ENCODE measurements at places on chromosomes 12 and 14. TPM values are rescaled to one million over a fixed set of nuclear protein-coding genes. Genes with fewer than 3 reads are reported as not detected.

DNA sequence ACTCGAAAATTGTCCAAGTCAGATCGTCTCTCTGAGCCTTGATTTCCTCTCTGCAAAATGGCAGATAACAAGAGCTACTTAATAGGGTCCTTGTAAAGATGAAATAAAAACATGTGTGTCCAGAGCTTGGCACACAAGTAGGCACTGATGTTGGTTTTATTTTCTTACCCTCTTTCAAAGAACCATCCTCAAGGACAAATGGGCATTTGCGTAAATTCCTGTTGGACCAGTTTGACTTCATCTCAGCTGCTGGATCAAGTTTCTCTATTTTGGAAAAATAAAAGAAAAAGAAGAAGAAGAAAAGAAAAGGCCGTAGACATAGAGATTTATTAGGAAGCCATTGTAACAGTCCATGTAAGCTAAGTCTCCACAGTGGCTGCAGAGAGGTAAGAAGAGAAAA lies 47.2 kb downstream of the MAP1LC3B2 start:
- H3K36me3 ChIP-seq: no peaks in the 10 kb centered on the region
- H3K4me1 ChIP-seq: no peaks in the 10 kb centered on the region
- H3K27ac ChIP-seq: no peak overlapping the region
- H3K4me3 ChIP-seq: no peak overlapping the region
- no peaks in the 10 kb centered on the region for H3K27me3 ChIP-seq
- no peak for DNase-seq

- H3K27me3 ChIP-seq: no peaks in the 10 kb centered on the region
- H3K4me1 ChIP-seq: peaks cover 5% of the 10 kb centered on the region
- no peaks in the 10 kb centered on the region for H3K36me3 ChIP-seq
- no peak for DNase-seq
These were observed at the start of gene PMEL for GRCh38 chr12:55965941-55966407. Gene PMEL (minus strand): TSS chr12:55966042. CDS start chr12:55966011, 31 bp downstream.

DNA sequence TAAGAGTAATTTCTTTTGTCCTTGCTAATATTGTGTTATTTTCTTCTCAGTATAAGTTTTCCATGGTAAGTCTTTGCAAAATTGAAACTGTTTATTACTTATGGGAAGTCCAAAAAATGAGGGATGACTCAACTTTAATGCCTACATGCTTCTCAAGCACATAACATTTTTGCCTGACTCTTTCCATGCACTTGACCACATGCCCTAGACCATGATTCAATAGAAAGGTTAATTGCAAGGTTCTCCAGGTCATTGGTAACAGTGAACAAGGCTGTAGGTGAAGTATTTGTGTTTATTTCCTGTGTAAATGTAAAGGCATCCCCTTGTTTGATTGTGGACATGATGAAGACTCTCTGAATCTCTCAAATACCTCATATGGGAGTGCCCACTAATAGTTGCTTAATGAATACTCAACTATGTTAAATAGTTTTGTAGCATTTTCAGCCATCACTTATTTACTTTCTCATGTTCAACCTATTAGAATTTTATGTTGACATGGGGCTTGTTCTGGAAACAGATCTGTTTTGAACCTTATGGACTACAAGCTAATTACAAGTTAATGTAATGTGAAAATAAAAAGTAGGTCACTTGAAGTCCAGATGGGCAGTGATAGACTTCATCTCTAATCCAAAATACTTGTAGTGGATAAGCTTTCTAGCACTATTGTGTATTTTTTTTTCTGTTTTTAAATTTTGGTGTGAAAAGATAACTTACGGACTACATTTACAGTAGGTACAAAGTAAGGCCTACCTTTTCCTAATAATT lies 131.7 kb downstream of the TMTC2 start:
- H3K4me1 ChIP-seq: no peaks in the 10 kb centered on the region
- no peak overlapping the region for H3K27ac ChIP-seq
- no peaks in the 10 kb centered on the region for H3K27me3 ChIP-seq
- no peaks in the 10 kb centered on the region for H3K36me3 ChIP-seq
- H3K4me3 ChIP-seq: no peak overlapping the region

- H3K4me3 ChIP-seq: peak within 1 kb of the TSS; percentile 71
- H3K36me3 ChIP-seq: no peaks in the 10 kb centered on the region
- DNase-seq: peak; percentile 93
- peaks cover 5% of the 10 kb centered on the region for H3K4me1 ChIP-seq
These were observed at the start of gene NFATC4 for GRCh38 chr14:24367514-24368211. Gene NFATC4 (plus strand): TSS chr14:24368184. CDS start chr14:24368341, 157 bp downstream.

TTC6 gene
- not detected for polyA plus RNA-seq

- no peak for DNase-seq
- H3K27me3 ChIP-seq: no peaks in the 10 kb centered on the region
- no peaks in the 10 kb centered on the region for H3K36me3 ChIP-seq
These were observed 19.4 kb downstream of the GPR19 start for GRCh38 chr12:12676605-12677004.

GRCh38 chr12:65168681-65169319 lies 583 bp upstream of the LEMD3 start:
- no peaks in the 10 kb centered on the region for H3K27me3 ChIP-seq
- peak overlapping the region; percentile 95 for H3K27ac ChIP-seq
- peak overlapping the region; percentile 97 for H3K4me3 ChIP-seq

DNA sequence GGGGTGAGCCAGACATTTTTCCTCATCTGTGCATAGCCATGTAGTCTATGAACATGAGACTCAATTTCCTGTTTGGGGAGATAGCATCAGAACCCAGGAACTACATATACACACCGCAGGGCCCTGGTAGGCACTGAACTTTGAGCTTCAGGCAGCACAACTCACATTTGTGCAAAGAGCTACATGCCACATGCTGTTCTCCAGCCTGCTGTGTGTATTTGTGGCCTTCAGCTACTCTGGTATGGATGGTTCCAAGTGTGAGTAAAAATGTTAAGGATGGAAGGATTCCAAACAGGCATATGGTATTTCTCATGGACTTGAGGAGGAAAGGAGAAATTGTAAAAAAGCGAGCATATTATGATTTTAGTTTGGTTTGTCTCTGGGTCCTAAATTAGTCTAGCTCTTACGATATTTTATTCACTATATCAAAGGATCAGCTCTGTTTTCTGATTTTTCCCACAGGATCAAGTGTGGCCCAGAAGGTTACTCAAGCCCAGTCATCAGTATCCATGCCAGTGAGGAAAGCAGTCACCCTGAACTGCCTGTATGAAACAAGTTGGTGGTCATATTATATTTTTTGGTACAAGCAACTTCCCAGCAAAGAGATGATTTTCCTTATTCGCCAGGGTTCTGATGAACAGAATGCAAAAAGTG lies 422.4 kb upstream of the OR4E1 start:
- H3K27me3 ChIP-seq: no peaks in the 10 kb centered on the region
- peak; percentile 83 for DNase-seq
- no peak overlapping the region for H3K27ac ChIP-seq
- no peaks in the 10 kb centered on the region for H3K4me1 ChIP-seq
- no peak overlapping the region for H3K4me3 ChIP-seq

NXPH4 gene
- 0.71 TPM for polyA plus RNA-seq

GRCh38 chr12:101372431-101372830 lies 35.1 kb downstream of the ARL1 start:
- peaks cover 20% of the 10 kb centered on the region for H3K36me3 ChIP-seq
- no peaks in the 10 kb centered on the region for H3K27me3 ChIP-seq
- H3K4me3 ChIP-seq: no peak overlapping the region
- H3K27ac ChIP-seq: no peak overlapping the region
- H3K4me1 ChIP-seq: no peaks in the 10 kb centered on the region
- no peak for DNase-seq

DNA sequence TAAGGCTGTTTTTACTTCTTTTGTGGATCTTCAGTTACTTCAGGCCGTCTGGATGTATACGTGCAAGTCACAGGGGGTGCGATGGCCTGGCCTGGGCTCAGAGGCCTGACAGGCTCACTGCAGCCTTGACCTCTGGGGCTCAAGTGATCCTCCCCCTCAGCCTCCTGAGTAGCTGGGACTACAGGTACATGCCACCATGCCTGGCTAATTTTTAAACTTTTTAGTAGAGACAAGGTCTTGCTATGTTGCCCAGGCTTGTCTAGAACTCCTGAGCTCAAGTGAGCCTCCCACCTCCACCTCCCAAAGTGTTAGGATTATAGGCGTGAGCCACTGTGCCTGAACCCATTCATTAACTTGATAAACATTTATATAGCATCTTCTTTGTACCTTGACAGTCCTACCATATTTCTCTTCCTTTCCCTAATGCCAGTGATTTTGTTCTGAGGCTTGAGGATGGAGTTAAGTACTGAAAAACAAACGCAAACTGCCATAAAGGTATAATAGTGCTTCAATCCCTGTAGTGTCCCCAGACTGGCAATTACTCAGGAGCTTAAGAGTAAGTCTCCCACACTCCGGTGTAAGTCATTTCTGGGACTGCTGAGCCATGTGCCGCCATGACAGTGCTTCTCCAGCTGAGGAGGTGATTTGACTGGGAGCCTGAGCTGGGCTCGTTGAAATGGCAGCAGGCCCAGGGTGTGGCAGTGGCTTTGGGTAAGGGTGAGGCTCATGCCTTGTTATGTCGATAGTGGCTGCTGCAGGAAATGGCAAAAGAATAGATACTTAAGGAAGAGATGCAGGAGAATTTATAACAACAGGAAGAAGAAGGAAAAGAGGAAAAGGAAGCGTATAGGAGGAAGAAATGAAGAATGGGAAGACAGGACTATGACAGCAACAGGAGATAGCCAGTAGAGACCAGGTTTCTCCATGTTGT lies 43.7 kb upstream of the HECTD1 start:
- H3K27me3 ChIP-seq: no peaks in the 10 kb centered on the region
- no peak overlapping the region for H3K4me3 ChIP-seq
- H3K27ac ChIP-seq: no peak overlapping the region
- H3K4me1 ChIP-seq: no peaks in the 10 kb centered on the region
- no peaks in the 10 kb centered on the region for H3K36me3 ChIP-seq

TTC9 gene
- polyA plus RNA-seq: 2.6 TPM

- DNase-seq: peak; percentile 9
- H3K27me3 ChIP-seq: no peaks in the 10 kb centered on the region
- no peak overlapping the region for H3K27ac ChIP-seq
- no peak overlapping the region for H3K4me3 ChIP-seq
These were observed 48.4 kb upstream of the TMTC2 start for GRCh38 chr12:82638324-82638723.

STXBP6 gene
- polyA plus RNA-seq: 2.8 TPM

RHNO1 gene
- 15.9 TPM for polyA plus RNA-seq

DNA sequence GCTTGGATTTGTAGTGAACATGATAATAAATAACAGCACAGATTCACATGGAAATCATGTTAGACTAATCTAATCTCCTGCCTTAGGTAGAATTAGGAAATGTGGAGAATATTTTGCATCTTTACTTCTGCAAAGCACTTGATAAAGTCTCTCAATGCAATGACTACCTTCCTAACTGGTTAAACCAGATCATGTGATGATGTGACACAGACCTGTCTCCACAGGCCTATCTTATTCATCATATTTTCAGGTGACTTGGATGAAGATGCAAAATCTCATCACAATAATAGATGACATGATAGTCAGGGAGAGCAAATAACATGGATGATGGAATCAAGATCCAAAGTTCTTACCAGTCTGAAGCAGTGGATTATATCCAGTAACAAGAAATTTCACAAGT lies 38.5 kb upstream of the RNASE1 start:
- no peaks in the 10 kb centered on the region for H3K4me1 ChIP-seq
- H3K27ac ChIP-seq: no peak overlapping the region
- no peak overlapping the region for H3K4me3 ChIP-seq
- DNase-seq: no peak
- no peaks in the 10 kb centered on the region for H3K36me3 ChIP-seq

DNA sequence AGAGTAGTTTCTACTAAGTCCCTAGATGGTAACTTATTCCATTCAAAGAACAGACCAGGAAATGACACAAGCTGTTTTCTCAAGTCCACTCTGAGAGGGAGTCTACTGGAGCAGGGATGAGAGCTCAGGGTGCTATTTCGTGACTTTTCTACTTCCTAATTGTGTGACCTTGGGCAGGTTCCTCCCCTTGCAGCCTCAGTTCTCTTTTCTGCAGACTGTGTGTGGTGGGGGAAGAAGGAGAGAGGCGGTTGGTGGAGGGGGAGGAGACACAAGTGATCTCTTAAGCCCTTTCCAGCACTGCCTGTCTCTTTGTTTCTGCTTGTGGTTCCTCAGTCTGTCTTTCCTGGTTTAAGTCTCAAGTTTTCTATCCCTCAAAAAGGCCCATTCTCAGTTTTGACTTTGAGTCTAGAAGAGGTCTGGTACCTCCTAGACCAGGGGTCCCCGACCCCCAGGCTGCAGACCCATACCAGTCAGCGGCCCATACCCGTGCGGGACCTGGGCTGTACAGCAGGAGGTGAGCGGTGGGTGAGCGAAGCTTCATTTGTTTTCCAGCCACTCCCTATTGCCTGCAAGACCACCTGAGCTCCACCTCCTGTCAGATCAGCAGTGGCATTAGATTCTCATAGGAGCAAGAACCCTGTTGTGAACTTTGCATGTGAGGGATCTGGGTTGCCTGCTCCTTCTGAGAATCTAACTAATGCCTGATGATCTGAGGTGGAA lies 10.7 kb downstream of the FGF6 start:
- no peaks in the 10 kb centered on the region for H3K4me1 ChIP-seq
- H3K27me3 ChIP-seq: no peaks in the 10 kb centered on the region
- no peak overlapping the region for H3K4me3 ChIP-seq
- no peak overlapping the region for H3K27ac ChIP-seq

TTC7B gene
- 23.4 TPM for polyA plus RNA-seq

DNA sequence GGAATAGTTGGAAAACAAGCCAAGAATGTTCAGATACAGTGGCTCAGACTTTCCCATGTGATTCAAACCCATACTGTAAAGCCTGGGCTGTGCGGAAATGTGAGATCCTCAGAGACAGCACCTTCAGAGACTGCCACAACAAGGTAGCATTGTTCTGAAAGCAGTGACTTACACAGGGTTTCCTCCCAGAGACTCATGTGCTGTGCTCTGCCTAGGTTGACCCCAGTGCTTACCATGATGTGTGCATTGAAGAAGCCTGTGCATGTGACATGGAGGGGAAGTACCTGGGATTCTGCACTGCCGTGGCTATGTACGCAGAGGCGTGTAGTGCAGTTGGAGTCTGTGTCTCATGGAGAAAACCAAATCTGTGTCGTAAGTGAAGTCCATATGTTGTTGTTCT lies 219.4 kb downstream of the LRRK2 start:
- H3K4me3 ChIP-seq: no peak overlapping the region
- H3K4me1 ChIP-seq: no peaks in the 10 kb centered on the region
- H3K27ac ChIP-seq: no peak overlapping the region

GRCh38 chr12:124437617-124438436 lies 129.6 kb downstream of the NCOR2 start:
- no peak for DNase-seq
- no peaks in the 10 kb centered on the region for H3K27me3 ChIP-seq
- H3K4me3 ChIP-seq: no peak overlapping the region
- peaks cover 2% of the 10 kb centered on the region for H3K36me3 ChIP-seq

GRCh38 chr12:88985011-88985410 lies 367.3 kb downstream of the DUSP6 start:
- H3K36me3 ChIP-seq: no peaks in the 10 kb centered on the region
- no peak for DNase-seq
- no peaks in the 10 kb centered on the region for H3K4me1 ChIP-seq

GARIN6 gene
- not detected for polyA plus RNA-seq

DNA sequence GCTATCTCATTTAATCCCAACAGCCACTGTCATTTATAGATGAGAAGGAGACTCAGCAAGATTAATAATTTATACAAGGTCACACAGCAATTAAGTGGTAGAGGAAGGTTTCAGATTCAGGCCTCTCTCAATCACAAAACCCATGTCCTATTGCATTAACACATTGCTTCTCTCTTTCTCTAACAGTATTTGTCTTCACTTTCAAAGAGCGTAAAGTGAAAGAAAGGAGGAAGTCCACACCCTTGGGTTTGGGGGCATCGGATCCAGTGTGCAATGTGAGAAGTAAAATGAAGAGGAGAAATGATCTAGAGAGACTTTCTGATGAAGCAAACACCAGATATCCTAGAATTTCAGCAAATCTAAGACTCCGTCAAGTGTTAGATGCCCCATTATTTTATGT lies 7.0 kb upstream of the VRK1 start:
- no peaks in the 10 kb centered on the region for H3K36me3 ChIP-seq
- H3K27me3 ChIP-seq: no peaks in the 10 kb centered on the region
- DNase-seq: no peak
- no peaks in the 10 kb centered on the region for H3K4me1 ChIP-seq
